ENCODE measurements at places on chromosomes 6 and 20.

DNA sequence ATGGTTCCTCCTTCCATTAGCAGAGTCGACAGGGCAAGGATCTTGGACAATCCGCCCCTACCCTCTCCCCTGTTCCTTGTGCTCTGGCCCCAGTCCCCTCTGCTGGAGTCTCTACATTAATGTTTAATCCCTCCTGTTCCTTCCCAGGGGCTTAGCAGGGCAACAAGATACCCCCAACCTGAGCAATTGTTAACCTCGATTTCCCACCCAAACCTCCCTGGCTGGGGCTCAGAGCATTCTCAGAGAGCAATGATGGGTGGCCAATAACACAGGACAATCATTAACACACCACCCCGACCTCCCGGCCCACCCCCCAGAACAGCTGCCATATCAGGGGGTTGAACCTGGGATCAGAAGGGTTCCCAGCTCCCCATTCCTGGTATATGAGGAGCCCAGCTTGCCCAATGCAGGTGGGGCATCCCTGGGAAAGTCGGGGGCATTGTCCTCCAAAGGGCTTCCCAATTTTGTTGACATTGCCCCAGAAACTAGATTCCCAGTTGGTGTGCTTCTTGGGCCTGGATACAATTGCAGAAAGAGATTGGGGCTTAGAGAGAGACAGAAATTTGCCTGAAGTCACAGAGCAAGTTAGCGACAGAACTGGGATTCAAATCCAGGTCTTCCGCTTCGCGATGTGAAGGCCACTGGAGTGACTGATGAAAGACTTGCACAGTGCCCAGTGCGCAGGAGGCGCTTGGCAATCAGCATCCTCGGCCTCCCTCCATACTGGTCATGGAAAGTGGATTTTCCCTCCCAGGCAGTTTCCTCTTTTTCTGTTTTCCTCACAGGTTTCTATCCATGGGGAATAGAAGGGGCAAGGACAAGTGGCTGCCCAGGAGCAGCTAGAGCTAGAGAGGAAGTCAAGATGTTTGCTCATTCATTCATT is 59.6 kb upstream of the TTPAL start:
- no peak for DNase-seq

DNA sequence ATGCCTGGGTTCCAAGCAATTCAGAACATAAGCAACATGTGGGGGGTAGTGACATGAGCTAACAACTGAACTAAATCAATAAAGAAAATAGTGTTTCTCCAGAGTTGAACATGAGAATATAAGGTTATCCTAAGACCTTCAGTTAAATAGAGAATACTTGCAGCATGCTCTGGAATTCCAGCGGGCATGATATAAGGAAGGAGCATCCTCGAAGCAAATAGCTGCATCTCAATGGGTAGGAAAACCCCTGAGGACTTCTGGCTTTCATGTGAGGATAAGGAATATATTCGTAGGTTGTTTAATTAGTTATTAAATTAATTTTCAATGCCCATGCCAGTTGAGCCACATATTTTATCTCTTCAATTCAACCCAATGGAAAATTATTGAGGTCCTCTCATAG is 631.2 kb upstream of the EPHA7 start:
- DNase-seq = no peak

GRCh38 chr6:89989742-89990141 is 95.5 kb downstream of the GJA10 start:
- no peak for DNase-seq

- no peak for DNase-seq
Observed at GRCh38 chr6:94736236-94736635, 841.1 kb upstream of the MANEA start.

DNA sequence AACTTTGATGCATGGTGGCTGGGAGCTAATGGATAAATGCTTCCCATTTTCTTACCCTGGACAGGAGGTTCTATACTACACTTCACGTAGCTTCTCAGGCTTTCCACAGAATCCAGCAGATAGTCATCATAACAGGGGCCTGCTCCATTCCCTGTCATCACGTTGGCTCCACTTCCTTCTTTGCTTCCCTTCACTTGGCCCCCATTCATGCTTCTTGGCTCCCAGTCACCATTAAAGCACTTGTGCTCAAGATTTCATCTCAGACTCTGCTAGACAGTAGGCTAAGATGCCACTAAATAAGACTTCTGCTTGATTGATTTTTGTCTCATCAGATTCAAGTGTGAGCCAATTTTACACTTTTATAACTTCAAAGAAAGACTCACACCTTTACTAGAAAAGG is 134.5 kb upstream of the ENPP5 start:
- DNase-seq = no peak

DNA sequence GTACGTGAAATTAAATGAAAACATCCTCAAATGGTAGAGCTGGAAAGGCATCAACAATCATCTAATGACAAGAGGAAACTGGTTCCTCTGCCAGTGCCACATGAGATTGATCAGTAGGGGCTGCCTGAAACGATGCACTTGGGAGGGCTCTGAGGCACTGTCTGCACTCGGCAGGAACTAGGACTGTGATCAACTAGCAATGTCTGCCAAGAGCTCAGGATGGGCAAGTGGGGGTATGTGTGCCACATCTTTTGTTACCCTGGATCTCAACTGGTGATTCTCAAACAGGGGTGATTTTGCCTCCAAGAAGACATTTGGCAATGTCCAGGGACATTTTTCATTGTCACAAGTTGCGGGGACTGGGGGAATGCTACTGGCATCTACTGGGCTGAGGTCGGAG is 1.9 kb downstream of the BPIFB6 start:
- DNase-seq = no peak

DNA sequence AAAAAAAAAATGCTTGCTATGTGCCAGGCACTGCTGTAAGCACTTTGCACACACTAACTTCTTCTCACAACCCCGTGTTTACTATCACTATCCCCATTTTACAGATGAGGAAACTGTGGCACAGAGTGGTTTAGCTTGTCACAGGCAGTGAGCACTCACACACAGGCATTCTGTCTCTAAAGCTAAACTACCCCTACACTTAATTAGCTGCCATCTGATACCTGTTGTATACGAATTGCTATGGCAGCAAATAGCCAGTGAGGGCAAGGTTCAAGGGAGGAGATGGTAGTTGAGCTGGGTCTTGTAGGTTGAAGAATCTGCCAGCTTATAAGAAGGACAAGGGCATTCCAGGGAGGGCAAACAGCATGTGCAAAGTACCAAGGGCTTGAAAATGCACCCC is 5.2 kb downstream of the TNNC2 start:
- peak; percentile 51 for DNase-seq

DNA sequence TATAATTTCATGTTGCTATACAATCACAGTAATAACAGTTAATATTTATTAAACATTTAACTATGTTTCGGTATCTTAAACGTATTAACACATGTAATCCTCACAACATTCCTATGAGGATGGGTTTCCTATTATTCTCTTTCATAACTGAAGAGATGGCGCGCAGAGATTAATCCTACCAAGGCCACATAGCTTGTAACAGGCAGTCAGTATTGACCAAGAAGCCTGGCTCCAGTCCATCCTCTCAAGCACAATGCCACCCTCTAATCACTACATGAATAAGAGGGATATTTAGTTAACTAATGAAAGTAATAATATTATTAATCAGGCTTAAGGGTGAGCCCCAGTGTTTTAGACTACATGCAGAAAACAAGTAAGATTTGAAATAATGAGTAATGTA is 149.7 kb upstream of the SIM1 start:
- DNase-seq = no peak

- peak; percentile 10 for DNase-seq
Observed at GRCh38 chr6:124881898-124882578, 80.2 kb upstream of the RNF217 start.

- no peak for DNase-seq
Observed at GRCh38 chr20:31602779-31603441, 2.2 kb upstream of the ID1 start.

DNA sequence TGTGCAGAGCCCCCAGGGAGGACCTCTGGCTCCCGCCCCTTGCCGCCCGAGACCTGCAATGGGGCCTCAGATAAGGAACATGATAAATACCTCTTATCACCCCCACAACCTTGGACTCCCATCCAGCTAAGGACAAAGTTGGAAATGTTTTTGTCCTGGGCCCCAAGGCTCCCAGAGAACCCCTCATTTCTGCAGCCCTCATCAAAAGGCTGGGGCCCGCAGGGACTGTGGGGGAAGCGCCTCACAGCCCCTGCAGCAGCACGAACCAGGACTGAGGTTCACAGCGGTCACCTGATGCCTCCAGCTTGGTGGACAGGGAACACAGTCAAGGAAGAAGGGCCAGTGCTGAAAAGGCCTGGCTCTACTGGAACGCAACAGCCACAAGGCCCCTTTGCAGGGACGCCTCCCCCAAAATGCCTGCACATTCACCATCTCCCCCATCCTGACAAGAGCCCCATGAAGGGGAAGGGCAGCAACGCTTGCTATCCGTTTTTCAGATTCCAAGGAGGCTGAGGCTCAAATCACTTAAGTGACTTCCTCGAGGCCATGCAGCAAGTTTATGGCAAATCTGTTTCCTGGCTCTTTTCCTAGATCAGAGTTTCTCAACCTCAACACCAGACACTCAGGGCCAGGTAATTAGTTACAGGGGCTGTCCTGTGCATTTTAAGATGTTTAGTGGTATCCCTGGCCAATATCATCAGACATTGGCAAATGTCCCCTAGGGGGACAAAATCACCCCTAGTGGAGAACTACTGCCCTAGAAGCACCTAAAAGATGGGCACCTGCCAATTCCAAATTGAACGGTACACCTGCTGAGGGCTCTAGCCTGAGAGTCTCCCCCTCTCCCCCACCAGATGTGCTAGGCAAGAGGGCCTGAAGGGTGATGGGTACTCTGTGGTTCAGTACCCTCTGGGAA is 10.6 kb downstream of the TFEB start:
- no peak for DNase-seq

DNA sequence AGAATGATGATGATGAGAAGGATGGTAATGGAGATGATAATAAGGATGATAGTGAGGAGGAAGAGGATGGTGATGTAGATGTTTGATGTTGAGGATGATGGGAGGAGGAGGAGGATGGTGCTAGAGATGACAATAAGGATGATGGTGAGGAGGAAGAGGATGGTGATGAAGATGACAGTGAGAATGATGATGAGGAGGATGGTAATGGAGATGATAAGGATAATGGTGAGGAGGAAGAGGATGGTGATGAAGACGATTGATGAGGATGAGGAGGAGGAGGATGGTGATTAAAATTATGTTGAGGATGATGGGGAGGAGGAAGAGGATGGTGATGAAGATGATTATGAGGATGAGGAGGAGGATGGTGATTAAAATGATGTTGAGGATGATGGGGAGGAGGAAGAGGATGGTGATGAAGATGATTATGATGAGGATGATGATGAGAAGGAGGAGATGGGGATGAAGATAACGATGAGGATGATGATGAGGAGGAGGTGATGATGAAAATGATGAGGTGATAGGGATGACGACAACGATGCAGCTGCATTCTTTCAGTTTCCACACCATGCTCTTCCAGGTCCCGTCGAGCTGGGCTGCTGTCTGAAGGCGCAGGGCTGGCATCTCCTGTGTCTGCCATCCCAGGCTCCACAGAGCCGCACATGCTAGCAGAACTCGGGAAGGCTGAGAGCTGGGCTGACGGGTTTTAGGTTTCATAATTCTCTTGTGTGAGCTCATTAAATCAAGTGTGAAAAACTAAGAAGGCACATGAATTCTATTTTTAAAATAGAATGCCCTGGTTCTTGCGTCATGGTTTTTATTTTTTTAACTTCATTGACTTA is 274.9 kb downstream of the SMOC2 start:
- no peak for DNase-seq

DNA sequence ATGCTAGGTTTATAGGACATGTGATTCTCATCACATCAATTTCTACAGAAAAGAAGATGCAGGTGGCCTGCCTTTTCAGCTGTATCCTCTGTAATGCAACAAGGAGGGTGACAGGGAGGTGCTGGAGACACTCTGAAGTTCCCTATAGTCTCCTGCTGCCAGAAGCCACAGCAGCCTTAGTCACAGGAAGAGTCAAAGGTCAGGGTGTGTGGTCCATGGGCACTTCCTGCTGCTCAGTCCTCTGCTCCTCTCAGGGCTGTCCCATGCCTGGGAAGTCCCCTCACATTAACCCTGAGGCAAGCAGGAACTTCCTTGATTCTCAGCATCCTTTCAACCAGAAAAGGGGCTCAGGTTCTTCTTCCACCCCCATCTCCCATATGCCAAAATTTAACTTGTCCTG is 144.8 kb upstream of the FOXA2 start:
- no peak for DNase-seq

DNA sequence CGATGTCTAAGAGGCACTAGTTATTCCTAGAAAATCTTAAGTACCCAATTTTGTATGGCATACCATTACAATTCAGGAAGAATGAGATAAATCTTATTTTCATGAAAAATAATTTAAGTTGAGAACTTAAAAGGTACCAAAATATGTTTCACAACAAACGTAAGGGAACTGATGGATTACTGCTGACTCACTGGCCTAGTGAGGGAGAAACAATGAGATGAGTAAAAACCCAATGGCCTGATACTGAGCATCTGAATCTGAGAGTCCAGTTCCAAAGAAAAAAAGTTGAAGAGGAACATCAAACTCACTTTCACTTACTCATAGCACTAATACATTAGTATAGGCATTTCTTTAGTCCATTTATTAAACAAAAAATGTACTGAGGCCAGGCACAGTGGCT is 56.0 kb downstream of the MDN1 start:
- no peak for DNase-seq

DNA sequence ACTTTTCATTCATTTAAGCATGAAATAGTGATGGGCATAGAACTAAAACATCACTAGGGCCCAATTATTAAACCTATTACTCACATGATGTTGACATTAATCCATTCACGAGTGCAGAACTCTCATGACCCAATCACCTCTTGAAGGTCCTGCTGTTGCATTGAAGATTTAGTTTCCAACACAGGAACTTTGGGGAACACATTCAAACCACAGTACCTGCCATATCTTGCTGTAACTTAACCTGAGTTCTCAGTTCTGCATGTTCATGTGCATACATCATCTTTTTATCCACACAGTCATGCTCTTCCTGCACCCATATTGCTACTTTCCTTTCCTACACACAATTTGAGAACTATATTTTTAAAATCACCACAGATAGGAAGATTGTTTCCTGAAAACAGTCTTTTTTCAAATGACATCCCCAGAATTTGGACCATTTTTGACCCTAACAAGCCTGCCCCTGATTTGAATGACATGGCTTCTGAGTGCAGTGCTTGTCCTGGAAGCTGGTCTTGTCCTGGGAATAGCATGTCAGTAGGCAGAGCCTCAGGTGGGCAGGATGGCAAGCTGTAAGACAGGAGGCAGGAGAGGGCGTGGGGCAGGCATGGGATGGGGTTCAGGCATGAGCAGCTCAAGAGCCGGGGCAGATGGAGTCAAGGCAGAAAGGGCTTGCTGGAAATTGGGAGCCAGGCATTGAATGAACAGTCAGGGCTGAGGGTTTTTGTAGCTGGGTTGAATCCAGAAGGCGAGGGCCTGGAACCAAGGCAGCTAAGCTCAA is 49.2 kb upstream of the FOXC1 start:
- DNase-seq = no peak
